ENCODE measurements at places on chromosomes 6 and 20.

DNA sequence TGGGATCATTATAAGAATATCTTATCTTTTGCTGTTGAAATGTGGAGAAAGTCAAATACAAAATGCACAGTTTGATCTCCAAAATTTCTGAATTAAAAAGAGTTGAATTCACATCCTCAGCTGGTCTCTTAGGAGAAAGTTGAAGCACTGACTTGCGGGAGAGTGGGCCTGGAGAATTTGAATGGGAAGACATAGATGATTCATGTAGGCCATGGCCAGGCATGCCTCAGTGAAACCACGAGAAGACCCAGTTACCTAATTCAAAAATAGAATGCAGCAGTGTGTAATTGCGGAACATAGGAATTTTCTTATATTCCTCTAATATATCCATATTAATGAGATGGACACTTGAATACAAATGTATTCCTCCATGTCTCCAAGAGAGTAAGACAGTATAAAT is 53.0 kb upstream of the DTNBP1 start:
- no peak for DNase-seq

DNA sequence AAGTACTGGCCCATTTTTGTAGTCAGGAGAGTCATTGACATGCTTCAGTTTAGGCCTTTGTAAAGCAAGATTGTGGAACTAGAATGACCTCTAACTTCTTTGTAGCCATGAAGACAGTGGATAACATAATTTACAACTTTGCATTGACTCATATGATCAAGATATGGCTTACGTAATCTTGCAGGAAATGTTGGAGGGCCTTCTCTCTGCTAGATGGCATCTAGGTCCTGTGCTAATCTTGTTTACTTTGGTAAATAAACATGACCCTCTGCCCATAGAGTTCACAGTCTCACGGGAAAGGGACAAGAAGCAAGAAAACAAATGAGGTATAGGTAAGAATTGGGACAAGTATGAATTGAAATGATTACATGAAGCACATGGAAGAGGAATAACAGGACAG is 355.2 kb upstream of the ARID1B start:
- DNase-seq, result no peak

DNA sequence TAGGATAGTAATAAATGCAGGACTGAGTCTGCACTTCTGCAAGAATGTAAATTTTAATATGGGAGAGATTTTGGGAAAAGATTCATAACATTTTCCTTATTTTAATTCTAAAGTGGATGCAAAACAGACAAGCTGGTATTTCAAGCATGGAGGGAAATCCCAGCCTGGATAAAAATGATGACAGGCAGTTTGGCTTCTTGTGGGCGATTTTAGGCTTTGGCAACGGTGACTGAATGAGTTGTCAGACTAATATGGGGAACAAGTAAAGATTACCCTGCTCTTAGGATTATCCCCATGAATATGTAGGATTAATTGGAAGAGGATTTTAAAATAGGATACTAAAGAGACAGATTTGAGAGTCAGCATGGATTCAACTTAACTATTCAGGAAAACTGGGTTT is 21.0 kb downstream of the OGFRL1 start:
- DNase-seq, result no peak

DNA sequence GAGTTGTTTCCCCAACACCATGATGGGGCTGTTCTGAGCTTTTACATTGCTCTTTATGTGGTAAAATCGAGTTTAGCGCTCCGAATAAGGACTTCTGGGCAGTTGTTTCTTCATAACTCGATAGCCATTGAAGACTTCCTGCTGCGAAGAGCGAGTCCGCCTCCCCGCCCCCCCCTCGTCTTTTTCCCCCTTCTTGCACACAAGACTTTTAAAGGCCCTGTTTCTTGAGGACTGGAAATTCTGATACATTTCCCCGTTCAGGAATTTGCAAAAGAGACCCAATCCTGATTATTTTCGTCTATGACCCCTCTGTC is 1.5 kb upstream of the CITED2 start:
- no peak for DNase-seq

GRCh38 chr6:167739721-167740475 is 86.8 kb upstream of the AFDN start:
- DNase-seq, result no peak

DNA sequence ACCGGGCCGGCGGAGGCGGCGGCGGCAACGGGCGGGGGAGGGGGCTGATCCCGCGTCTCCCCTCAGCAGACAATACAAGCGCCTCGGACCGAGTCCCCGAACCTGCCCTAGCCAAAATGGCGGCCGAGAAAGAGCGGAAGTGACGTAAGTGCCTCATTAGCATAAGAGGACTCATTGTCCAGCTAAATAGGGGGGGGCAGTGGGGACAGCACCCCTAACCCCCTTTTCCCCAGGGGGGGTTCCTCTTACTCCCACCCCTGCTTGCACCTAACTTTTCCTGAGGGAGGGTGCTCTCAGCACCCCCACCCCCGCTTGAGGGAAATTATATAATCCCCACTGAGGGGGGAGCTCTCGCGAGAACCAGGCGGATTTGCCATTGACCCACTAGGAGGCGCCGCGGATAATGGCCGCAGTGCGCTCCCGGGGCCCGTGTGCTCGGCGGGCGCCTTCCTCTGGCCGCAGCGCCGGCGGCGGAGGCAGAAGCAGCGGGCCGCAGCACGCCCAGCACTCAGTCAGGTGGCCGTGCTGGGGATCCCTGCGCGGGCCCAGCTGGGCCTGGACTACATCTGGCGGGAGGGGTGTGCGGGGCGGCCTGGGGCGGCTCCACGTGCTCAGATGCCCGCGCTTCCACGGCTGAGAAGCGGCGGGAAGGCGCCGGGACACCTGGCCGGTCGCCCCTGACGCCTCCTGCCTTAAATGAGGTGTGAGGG is at the start of gene ADNP:
TSS of gene ADNP (minus strand) at position 132 of the 710 bp plus-strand sequence. CDS start 27,441 bp downstream, outside the sequence.
- DNase-seq, result peak; percentile 85

DNA sequence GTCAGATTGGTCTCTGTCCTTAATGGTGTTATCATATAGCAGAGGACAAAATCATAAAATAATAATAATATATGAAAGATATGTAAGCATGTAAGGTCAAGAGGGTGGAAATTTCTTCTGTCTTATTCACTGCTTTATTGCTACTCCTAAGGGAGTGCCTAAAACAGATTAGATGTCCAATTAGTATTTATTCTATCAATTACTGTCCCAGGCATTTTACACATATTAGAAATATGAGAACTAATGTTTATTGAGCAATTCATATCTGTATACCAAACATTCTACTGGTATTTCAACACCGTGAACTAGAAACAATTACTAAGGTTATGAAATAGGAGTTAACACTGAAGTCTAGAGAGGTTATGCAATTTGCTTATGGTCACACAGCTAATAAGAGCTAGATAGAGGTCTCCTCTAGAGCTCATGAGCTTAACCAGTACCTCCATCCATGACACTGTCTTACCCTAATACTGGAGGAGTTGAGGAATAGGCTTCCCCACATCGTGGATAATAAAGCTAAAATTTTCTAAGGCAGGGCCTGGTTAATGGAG is 302.3 kb downstream of the PLCB1 start:
- no peak for DNase-seq

GRCh38 chr6:53044071-53044470 is 21.1 kb upstream of the FBXO9 start:
- no peak for DNase-seq

GRCh38 chr20:41380551-41381193 is 14.1 kb upstream of the EMILIN3 start:
- no peak for DNase-seq

DNA sequence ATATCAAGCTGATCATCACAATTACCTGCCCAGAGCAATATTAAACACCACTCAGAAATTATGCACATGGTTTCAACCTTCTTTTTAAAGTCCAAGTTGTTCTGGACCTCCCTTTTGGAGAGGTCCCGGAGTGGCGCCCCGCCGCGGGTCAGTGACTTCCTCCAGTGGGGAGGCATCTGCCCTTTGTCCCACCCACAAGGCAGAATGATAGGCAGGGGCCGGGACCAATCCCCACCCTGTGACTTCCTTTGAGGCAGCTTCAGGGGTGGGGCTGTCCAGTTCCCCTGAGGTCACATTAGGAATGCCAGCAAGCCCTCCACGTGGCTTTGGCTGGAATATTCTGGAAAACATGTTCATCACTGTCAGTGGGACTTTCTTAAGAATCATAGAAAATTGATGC is 207.0 kb downstream of the ANKRD60 start:
- DNase-seq, result no peak

- peak; percentile 50 for DNase-seq
Measured at GRCh38 chr6:26571592-26572296, 25.0 kb upstream of the ABT1 start.

GRCh38 chr6:149318581-149319286 is 1.2 kb downstream of the TAB2 start:
- DNase-seq, result no peak

- DNase-seq, result no peak
Measured at GRCh38 chr6:170441316-170441715, 111.8 kb downstream of the PSMB1 start.

Measured in GM13976 (cell line).